ENCODE measurements at places on chromosomes 6 and 20. TPM values are rescaled to one million over a fixed set of nuclear protein-coding genes. Genes with fewer than 3 reads are reported as not detected.

Gene CASS4
- 0.50 TPM for total RNA-seq

Gene SLC17A9
- 0.52 TPM for total RNA-seq

Gene KCNK5
- total RNA-seq: 0.45 TPM

Gene AVP
- total RNA-seq: not detected

Gene CTCFL
- total RNA-seq: not detected

Gene TMEM14A
- 5.9 TPM for total RNA-seq

Gene POPDC3
- 38.6 TPM for total RNA-seq

Gene SMIM26
- 80.1 TPM for total RNA-seq

Gene VIP
- total RNA-seq: not detected

Gene LY6G6F
- total RNA-seq: not detected

Gene FKBP1C
- total RNA-seq: 0.57 TPM

Gene ROMO1
- 150 TPM for total RNA-seq

Gene ACTR5
- total RNA-seq: 3.5 TPM
